ENCODE measurements at places on chromosomes 16 and 17.

GRCh38 chr17:41528959-41529353 lies 848 bp upstream of the KRT19 start:
- DNase-seq = no peak

GRCh38 chr17:82930924-82931698 lies 91.3 kb upstream of the ZNF750 start:
- no peak for DNase-seq

GRCh38 chr17:51651513-51652298 lies 391.4 kb downstream of the UTP18 start:
- no peak for DNase-seq

DNA sequence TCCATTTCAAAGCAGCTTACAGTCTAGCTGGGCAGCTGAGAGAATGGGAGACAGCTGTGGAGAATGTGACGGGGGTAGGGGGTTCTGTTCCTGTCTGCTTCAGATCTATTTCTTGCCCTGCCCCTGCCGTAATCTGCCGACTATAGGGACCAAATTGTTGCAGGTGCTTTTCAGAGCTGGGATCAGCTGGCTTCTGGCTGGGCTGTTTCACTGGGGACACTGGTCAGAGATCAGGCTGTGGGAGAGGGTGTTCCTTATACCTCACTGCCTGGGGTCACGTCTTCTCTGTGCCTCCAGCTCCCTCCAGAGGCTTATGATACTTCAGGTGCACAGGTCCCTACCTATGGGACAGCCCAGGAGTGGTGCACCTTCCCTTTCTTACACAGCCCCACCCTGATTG lies 514.9 kb upstream of the GOT2 start:
- no peak for DNase-seq

GRCh38 chr17:31274252-31274651 lies 22.8 kb downstream of the OMG start:
- no peak for DNase-seq

GRCh38 chr17:1977583-1978395 lies 47.3 kb downstream of the RTN4RL1 start:
- DNase-seq = no peak

- DNase-seq = no peak
These were observed 168.9 kb upstream of the CIBAR2 start for GRCh38 chr16:85281181-85281580.
